Stimulated activated CD4-positive, alpha-beta T cell treated with anti-CD3 and anti-CD28 coated beads, Interleukin-1b, Interleukin-23, amount 100 ng/mL, for 1 hour (primary cell): ENCODE measurements at places on chromosomes 3 and 15.

GRCh38 chr3:194340757-194341400 lies 10.2 kb downstream of the CPN2 start:
- DNase-seq, result no peak

DNA sequence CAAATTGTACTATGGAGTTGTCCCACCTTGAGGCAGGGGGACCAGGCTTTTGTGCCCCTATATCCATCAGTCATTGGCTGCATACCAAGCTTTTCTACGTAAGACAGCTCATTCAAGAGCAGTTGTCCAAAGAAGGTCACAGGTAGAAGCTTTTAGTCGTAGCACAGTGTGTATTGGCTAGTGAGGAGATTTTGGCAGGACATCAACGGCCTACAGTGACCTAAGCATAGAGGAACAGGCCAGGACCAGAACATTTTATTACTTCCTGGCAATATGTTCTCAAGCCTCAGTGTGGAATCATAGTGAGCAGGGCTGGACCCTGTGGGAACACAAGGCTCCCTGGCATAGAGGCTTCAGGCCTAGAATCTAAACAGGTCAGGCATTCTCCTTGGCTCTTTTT lies 105.4 kb upstream of the ANKRD28 start:
- no peak for DNase-seq

GRCh38 chr3:31876331-31876730 lies 104.7 kb downstream of the OSBPL10 start:
- DNase-seq, result no peak

GRCh38 chr3:127747751-127748521 lies 74.4 kb downstream of the MGLL start:
- no peak for DNase-seq

GRCh38 chr3:364287-364686 lies 167.7 kb downstream of the CHL1 start:
- DNase-seq, result no peak

DNA sequence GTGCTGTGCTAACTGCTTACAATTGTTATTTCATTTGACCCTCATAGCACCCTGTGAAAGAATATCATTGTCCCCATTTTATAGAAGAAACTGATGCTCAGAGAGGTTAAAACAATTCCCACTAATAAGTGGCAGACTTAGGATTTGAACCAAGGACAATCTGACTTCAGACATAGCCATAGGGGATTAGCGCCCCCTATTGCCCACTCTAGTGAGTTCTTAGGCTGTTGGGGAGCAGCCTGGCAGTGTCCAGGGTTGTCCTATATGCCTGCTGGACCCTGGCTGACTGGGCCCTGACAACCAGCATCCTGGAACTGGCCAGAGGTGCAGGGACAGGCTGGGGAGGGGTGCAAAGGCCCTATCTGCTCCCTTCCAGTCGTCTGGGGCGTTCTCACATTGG lies 15.4 kb downstream of the DPH3 start:
- DNase-seq, result no peak

GRCh38 chr3:72641684-72642083 lies 206.6 kb downstream of the SHQ1 start:
- DNase-seq, result no peak

GRCh38 chr15:76185716-76186115 lies 125.6 kb downstream of the ETFA start:
- DNase-seq, result no peak

- DNase-seq, result no peak
These were observed 175.4 kb upstream of the GBE1 start for GRCh38 chr3:81936817-81937216.

DNA sequence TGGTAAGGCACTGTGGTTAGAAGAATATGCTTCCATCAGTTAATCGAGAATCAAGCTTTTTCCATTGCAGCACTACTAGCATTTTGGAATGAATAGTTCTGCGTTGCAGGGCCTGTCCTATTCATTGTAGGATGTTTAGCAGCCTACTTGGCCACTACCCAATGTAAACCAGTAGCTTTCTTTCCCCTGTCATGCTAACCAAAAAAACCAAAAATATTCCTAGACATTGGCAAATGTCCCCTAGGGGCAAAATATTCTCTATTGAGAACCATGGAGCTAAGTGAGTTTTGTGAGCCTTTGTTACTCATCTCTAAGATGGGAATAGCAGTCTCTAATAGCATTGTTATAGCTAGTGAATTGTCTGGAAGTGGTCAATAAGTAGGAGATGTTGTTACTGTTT lies 187.2 kb downstream of the CADPS start:
- DNase-seq, result no peak

GRCh38 chr15:36590838-36591237 lies 11.4 kb downstream of the CDIN1 start:
- DNase-seq, result no peak

DNA sequence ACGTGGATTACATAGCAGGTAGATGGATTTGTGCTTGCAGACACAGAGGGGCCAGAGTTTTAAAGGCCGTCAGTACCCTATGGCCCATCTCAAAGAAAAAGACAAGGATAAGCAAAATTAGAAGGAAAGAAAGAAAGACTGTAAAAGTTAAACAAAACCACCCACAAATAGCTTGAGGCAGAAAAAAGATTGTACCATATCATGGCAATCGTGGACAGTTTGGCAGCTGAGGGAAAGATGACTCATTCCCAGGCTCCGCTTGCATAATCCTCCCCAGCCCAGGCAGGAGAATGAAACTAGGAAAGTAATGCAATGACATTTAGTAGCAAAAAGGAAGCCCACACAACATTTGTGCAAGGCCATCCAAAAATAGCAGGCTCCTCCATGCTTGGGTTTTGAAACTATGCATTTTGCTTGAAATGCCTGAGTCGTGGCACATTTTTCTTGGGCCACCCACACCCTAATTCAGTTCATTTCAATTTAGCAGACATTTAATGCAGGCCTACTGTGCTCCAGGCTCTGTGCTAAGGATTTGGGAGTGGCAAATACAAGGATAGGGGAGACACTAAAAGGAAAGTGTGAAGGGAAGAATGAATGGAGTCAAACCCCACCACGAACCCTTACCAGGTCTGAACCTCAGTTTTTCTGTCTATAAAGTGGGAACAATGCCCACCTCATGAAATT lies 40.9 kb upstream of the SMAD3 start:
- DNase-seq, result no peak

- DNase-seq, result no peak
These were observed 160.7 kb downstream of the BBX start for GRCh38 chr3:107683447-107683846.

- DNase-seq, result peak; percentile 69
These were observed 30.2 kb upstream of the FURIN start for GRCh38 chr15:90838139-90838538.

- DNase-seq, result no peak
These were observed 216.8 kb downstream of the RPLP1 start for GRCh38 chr15:69669446-69669845.

DNA sequence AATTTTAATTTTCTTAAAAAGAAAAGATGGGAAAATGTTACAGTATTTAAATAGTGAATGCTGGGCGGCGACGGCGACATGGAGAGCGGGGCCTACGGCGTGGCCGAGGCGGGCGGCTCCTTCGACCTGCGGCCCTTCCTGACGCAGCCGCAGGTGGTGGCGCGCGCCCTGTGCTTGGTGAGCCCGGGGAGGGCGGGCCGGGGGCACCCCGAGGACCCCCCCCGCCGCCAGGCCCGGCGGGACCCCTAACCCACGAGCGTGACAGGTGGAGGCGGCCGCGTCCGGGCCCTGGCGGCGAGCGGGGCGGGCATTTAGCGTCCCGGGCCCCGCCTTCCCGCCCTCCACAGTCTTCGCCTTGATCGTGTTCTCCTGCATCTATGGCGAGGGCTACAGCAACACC lies 38.4 kb upstream of the GOLGA8J start:
- no peak for DNase-seq

DNA sequence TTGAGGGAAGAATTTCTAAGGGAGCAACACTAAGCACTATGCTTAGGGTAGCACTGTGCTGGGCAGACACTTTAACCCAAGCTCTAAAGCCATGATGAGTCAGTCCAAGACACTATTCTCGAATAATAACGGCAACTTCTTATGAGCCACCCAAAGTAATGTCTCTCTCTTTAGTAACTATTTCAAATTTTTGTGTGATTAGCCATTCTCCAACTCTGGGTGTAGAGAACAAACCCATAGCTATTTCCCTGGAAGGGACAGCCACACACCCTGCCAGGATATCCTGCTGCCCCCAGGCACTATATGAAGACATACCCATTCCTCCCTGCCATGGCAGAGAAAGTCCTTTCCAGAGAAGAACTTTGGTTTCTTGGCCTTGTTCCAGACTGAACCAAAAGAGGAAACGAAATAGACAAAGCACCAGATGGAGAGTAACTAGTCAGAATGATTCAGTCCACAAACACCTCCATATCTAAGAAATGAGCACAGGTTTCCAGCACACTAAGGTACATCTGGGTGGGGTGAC lies 384.9 kb upstream of the THBS1 start:
- no peak for DNase-seq

GRCh38 chr3:149459491-149460059 lies 14.9 kb upstream of the TM4SF4 start:
- DNase-seq, result no peak

GRCh38 chr15:75349851-75350588 lies 3.2 kb downstream of the NEIL1 start:
- no peak for DNase-seq

DNA sequence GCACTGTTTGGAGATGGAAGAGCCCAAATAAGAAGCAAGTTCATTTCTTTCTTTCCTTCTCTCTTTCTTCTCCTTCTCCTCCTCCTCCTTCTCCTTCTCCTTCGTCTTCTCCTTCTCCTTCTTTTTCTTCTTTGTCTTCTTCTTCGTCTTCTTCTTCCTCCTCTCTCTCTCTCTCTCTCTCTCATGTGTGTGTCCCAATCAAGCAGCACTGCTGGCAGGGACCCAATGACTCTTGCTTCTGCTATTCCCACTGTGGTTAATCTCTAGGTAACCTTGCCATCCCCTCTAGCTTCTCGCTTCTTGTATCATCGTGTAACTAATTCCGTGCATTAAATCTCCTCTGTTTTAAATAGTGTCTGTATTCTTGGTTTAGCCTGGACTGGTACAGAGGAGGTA lies 26.1 kb upstream of the ZNF280D start:
- DNase-seq, result no peak

GRCh38 chr3:173709026-173709425 lies 311.5 kb downstream of the NLGN1 start:
- DNase-seq, result no peak

- DNase-seq, result no peak
These were observed 17.6 kb downstream of the THRB start for GRCh38 chr3:24476871-24477656.

GRCh38 chr3:175389560-175389959 lies 530.4 kb downstream of the NAALADL2 start:
- no peak for DNase-seq

DNA sequence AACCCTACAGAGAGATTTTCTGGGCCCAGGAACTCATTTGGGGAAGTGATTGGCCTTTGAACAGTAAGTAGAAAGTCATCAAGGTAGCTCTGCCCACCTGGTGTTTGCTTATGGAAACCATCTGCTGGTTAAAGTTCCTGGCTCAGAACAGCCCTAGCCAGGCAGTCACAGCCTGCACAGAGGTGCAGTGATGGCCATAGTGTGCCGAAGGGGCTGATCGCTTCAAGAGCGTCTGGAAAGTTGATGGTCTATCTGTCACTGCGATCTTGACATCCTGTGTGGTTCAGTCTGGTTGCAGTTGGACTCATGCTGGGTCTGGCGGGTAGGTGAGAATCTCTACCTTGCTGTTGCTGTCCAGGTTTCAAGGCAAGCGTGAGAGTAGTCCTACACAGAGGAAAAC lies 151.6 kb downstream of the SLCO3A1 start:
- no peak for DNase-seq

DNA sequence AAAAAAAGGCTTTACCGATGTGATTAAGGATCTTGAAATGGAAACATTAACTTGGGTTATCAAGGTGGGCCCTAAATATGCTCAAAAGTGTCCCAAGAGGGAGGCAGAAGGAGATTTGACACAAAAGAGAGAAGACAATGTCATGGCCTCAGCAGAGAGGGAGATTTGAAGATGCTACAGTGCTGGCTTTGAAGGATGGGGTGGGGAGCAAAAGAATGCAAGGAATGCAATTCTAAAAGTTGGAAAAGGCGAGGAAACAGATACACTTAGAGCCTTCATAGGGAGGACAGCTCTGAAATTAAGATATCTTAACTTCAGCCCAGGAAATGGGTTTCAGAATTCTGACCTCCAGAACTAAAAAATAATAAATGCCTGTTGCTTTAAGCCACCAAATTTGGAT lies 314.5 kb upstream of the CCDC54 start:
- DNase-seq, result no peak

- no peak for DNase-seq
These were observed 26.3 kb downstream of the KCNMB3 start for GRCh38 chr3:179224584-179224983.

DNA sequence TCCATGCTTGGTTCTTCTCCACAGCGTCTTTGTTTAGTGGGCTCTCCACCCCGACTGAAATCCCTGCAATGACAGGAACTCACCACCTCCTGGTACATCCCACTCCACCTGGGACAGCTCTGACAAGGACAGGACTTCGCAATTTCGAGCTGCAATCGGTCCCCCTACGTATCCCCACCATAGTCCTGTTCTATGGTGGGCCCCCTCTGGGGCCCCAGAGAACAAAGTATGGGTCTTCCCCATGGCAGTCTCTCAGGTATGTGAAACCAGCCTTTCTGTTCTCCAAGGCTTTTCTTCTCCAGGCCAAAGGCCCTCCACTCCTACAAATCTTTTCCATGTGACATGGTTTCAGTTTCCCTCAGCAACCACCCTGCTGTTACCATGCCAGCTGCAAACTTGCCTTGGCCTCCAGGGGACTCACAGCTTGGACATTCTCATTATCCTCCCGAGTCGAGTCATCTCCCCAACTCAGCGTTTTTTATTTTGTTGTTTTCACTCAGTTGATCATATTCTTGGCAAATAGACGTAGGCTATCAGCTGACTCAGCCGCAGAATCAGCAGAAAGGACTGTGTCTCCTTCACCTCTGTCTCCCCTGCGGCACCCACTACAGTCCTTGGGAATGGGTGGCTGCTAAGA lies 233.3 kb downstream of the OPA1 start:
- DNase-seq, result no peak

DNA sequence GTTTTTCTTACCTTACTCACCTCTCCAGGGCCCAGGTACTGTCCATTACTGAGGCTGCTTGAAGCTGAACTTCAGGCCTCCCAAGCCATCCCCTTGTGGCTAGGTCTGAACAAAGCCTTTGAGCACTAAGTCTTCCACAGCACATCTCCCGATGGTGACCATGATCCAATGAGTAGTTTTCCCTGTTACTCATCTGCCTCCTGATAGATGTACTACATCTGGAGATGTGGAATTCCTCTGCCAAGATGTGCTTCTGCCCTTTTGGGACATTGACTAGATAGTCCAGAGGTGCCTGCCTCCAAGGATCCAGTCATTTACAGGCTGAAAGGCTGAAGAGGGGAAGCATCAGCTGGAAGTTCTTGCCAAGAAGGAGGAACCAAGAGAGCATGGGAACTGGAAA lies 28.9 kb upstream of the SLC35G2 start:
- no peak for DNase-seq

DNA sequence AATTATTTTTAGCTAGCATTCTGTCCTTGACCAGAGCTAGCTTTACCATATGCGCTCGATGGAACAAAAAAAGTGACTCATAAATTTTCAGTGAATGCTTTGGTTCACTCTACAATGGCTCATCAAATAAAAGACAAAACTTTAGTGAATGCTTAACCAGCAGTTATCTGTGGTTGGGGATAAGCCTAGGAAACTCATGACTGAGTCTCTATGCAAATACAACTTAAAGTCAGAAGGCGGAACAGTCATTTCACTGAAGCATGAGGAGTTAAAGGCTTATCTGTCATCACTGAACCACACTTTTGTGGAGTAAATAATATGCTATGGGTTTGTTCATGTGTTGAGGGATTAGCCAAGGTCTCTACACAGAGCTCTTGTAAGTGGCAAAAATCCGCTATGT lies 308.4 kb downstream of the SQOR start:
- no peak for DNase-seq
